Thoracic aorta (tissue), 2 donors: ENCODE measurements at places on chromosomes 12 and 14.

GRCh38 chr14:33617154-33617553 is 333.7 kb downstream of the EGLN3 start:
- DNase-seq: no peak

- no peak for DNase-seq
These were observed 87.2 kb downstream of the SCN8A start for GRCh38 chr12:51678086-51678724.

DNA sequence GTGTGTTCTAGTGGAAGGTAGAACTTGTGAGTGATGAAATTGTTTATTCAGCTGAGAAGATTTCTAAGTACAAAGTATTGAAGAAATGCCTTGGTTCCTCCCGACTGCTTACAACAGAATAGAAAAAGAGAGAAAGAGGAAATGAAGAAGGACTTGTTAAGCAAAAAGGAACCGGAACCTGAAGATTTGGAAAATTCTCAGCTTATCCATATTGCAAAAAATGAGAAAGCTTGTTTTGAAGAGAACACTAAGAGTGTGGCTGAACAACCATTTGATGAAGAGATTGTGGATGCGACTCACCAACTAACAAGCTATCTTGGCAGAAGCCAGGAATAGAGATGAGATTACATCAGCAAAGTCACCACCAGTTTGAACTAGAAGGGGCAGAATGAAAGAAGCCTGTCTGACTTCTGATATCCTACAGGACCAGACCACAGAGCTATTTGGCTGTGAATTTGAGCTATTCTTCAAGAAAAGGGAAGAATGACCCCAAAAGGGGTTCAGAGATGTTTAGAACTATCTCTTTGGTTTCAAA is 15.1 kb downstream of the NDUFA9 start:
- DNase-seq: no peak

- no peak for DNase-seq
These were observed 615 bp downstream of the CDKN1B start for GRCh38 chr12:12717586-12718380.

DNA sequence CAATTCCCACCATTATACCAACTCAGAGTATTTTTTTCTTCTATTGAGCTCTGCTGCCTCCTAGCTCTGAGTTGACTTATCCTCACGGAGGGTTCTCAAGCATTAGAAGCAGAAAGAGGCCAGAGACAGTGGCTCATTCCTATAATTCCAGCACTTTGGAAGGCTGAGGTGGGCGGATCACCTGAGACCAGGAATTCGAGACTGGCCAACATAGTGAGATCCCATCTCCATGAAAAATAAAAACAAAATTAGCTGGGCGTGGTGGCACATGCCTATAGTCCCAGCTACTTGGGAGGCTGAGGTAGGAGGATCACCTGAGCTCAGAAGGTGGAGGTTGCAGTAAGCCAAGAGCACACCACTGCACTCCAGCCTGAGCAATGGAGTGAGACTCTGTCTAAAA is 21.0 kb downstream of the HPD start:
- DNase-seq: no peak

DNA sequence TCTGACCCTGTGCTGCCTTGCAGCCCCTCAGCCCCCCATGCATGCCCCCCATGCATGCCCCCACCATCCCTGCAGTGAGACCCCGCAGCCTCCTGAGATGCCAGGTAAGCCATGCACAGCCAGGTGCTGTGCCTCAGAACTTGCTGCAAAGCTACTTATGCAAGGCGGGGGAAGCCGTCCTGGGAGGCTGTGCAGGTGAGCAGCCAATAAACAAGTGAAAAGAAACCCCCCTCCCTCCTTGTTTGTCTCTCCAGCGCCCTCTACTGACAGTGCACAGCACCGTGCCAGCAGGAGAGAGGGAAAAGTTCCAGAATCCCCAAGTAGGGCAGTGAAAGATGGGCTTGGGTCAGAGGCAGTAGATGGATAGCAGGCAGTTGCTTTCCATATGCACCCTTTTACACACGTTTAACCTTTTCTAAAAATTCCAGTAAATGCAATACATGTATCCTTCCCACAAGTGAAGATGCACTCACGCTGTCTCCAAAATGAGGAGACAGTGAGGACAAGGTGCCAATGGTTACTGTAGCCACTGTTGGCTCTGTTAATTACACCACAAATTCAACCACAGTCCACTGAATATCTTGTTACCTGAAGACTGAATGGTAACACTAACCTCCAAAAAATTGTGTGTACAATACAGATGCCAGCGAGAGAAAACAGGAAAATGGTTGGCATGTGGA is 18.0 kb downstream of the TNFAIP2 start:
- DNase-seq: no peak
